ENCODE measurements at places on chromosomes 7 and 10.

DNA sequence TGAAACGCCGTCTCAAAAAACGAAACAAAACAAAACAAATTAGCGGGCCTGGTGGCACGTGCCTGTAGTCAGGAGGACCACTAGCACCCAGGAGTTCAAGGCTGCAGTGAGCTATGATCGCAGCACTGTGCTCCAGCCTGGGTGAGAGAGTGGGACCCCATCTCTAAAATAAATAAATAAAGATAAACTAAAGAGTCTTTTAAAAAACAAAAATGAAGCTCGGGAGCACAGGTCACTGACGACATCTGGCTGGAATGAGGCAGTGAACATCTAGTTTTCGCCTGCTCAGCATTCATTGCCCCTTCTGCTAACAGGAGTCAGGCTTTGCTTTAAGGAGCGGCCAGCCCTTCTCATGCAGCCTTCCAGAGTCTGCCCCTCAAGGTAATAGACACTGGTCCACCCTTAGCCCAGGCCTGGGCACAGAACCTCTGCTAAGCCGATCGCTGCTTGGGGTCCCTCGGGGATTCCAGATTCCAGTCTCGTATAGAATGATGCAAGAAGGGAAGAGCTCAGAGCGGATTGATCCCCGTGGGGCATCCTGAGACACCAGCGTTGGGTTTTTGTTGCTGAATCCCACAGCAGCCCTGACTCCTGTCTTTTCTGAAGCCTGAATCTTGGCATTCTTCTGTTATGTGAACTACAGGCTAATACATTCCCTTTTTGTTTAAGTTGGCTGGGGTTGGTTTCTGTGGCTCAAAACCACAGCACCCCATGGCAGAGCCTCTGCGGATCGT, 14.2 kb upstream of the FOXK1 start:
- no peak for DNase-seq

GRCh38 chr7:27375958-27376357, 133.4 kb downstream of the EVX1 start:
- DNase-seq, result no peak

GRCh38 chr7:17105701-17106100, 192.8 kb upstream of the AHR start:
- no peak for DNase-seq

- DNase-seq, result no peak
These were observed 808 bp downstream of the C10orf71 start for GRCh38 chr10:49299816-49300139.

- DNase-seq, result no peak
These were observed 28.7 kb upstream of the USP6NL start for GRCh38 chr10:11639849-11640764.

DNA sequence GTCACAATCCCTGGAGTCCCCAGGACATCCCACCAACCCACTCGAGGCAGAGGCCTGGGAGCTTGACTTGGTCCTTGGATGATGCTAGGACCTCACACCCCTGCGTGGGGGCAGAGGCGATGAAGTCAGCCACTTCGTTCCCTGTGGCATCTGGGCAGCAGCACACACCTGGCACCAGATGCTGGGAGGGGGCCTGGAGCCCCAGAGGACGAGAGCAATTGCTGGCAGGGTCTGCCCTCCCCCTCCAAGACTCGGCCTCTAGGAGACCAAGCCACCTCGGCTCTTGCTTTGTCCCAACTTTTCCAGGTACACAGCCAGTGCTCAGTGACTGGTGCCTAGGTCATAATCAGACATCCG, 39.1 kb downstream of the DPYSL4 start:
- DNase-seq, result no peak

Measured in stimulated activated CD4-positive, alpha-beta T cell treated with anti-CD3 and anti-CD28 coated beads, Interleukin-1b, Interleukin-23, amount 100 ng/mL, for 1 hour (primary cell).